ENCODE measurements at places on chromosomes 6 and 20.

DNA sequence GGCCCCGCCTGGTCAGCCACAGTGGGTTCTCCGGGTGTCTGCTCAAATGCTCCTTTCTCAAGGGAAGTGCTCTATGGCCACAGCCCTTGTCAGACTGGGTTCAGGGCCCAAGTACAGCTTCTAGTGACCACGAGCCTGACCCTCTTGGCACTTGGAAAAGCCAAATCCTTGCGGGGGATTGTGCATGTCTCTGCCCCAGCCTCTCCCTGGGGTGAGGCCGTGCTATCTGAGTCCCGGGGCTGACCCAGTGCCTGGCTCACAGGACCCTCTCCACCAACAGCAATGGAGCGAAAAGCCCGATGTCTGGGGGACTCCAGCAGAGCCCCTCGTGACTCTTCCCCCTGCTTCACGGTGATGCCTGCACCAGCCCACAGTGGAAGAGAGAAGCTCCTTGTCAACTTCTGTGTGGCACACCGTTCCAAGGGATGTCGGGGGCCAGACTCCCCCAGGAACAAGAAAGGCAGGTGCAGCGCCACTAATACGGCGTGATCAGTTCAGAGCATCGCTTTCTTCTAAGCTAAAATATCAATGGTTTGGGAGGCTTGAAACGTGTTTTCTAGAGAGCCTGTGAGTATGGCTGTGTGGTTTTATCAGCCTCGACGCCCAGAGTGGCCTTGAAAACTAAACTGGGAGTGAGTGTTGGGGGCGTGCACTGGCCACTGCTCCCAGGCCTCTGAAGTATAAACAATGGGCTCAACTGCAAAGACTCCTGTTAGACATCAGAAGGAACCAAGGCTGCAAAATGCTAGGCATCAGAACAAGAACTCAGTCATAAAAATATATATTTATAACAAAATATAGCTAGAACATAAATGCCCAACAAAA, 51.9 kb downstream of the DLL1 start:
- DNase-seq: no peak

DNA sequence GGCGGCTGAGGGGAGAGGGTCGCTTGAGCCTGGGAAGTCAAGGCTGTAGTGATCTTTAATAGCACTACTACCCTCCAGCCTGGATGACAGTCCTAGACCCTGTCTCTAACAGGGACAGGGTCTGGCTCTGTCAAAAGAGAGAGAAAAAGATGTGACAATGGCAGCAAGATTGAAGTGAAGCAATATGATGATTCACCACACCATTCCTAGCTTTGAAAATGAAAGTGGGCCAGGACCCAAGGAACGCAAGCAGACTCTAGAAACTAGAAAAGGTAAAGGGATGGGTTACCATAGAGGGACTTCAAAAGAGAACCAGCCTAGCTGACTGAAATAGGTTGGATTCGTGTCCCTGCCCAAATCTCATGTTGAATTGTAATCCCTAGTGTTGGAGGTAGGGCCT, 426.9 kb downstream of the HTR1B start:
- no peak for DNase-seq

GRCh38 chr6:11092668-11093375, 812 bp upstream of the SMIM13 start:
- DNase-seq: no peak

DNA sequence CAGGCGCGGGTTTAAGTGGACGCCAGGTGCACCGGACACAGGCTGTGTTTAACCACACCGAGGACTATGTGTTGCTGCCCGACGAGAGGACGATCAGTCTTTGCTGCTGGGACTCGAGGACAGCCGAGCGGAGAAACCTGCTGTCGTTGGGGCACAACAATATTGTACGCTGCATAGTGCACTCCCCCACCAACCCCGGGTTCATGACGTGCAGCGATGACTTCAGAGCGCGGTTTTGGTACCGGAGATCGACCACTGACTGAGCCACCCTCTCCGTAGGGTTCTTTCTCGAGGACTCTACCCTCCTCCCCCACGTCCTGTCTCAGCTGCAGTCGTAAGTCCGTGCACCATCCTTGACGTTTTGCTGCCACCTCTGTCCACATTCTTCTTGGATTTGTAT, 8.6 kb upstream of the CASS4 start:
- DNase-seq: no peak

DNA sequence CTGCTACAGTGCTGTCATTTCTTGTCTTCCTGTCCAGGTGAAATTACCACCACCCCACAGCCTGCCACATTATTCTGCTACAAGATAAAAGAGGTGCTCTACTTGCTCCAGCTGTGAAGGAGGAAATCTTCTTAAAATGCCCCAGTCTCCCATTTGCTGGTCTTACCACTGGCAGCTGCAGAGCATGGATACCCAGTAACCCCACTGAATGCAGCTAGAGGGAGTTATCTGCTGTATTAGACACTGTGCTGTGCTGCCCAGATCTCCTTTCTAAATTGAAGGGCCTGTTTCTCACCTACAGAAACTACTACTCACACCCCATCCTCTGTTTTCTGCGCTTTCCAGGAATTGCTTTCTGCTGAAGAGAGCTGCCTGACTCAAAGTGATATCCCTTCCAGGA, 517.8 kb downstream of the PKHD1 start:
- no peak for DNase-seq

DNA sequence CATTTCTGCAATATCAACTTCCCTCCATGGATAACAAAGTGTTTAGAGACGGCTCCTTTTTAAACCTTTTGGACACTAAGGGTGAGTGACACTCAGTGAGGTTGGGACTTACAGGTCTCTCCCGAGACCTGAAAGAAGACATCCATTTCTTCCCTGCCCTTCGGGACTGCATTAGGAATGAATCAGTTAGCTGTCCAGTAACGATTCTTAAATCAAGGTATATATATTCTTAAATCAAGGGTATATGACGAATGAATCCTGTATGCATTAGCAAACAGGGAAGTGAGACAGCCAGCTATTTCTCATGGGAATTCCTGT, 52.9 kb downstream of the EDN1 start:
- no peak for DNase-seq

GRCh38 chr6:105771313-105771970, 314.7 kb upstream of the PRDM1 start:
- no peak for DNase-seq

- no peak for DNase-seq
These were observed 157.3 kb downstream of the RPS12 start for GRCh38 chr6:132971676-132972075.

DNA sequence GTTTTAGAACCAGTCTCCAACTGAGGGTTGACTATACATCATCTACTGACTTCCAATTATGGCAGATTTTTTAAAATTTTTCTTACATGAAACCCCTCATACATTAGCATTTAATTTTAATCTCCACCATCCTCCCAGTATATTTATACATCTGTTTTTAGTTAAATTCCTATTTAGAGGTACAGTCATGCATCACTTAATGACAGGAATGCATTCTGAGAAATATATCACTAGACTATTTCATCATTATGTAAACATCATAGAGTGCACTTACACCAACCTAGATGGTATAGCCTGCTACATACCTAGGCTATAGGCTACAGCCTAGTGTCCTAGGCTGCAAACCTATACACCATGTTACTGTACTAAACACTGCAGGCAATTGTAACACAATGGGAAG, 316.7 kb upstream of the MARCKS start:
- DNase-seq: no peak

DNA sequence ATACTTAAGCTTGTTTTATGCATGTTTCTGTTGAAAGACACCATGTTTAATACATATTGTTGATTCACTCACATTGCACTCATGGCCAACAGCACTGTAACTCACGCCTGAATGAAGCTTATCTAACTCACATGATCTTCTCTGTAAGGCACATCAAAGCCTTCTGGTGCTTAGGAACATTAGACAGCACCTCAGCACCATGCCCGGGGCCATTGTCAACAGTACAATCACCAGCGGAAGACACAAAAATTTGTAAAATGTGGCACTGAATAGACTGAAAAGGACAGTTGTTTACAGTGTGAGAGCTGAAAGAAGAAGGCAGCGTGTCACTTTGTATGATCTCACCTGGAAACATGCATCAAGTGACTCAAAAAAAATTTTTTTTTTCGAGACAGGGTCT, 8.9 kb upstream of the TCF15 start:
- no peak for DNase-seq

GRCh38 chr6:17218023-17218748, 63.0 kb upstream of the RBM24 start:
- DNase-seq: no peak

GRCh38 chr6:5673019-5673790, 333.5 kb downstream of the NRN1 start:
- DNase-seq: no peak

DNA sequence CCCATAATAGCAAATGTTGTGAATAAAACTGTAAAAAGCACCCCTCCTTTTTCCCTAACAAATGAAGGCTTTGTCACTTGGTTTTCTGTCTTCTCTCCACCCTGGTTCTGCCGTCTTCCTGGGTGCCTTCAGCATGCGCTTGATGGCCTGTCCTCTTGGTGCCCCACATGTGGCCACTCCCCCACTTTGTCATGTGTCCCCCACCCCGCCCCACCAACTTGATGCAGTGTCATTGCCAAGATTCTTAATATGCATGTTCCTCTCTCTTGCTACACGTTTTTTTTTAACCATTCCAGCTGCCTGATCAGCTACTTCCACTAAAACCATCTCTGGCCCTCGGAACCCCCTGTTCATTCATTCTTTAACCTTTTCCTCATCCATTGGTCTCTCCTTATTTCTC, 340.3 kb downstream of the QKI start:
- no peak for DNase-seq

- no peak for DNase-seq
These were observed 2.7 kb downstream of the SRF start for GRCh38 chr6:43173591-43174262.

GRCh38 chr6:111591370-111591900, 14.2 kb downstream of the TRAF3IP2 start:
- DNase-seq: no peak

GRCh38 chr6:130500693-130501092, 134.9 kb downstream of the TMEM200A start:
- no peak for DNase-seq

DNA sequence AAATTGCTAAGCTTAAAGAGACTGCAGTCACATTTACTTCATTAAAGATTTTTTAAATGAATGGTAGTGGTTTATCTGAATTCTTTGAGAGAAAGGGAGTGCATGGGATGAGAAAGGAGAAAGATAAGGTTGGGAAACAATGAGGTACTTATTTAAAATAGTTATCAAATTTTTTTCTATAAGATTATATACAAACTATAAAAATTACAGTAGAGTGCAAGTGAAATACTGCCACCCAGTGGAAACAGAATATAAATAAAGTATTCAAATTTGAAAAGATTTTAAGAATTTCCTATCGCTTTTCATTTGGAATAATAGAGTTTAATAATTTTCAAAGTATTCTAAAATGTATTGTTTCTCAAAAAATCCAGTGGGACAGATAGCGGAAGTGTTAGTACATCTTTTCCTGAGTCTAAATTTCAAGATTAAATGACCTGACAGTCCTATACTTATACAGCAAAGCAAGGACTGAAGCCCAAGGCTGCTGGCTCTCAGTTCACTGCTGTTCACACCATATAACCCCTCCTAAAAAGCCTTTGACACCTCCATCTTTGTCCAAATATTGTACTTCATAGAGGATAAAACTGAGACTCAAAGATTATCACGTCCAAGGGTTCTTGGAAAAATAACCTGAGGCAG, 31.1 kb downstream of the EPM2A start:
- DNase-seq: no peak

GRCh38 chr6:128259730-128260685, 260.4 kb downstream of the PTPRK start:
- DNase-seq: no peak

GRCh38 chr20:17334932-17335331, 108.1 kb downstream of the PCSK2 start:
- no peak for DNase-seq

- no peak for DNase-seq
These were observed 105.7 kb downstream of the SMLR1 start for GRCh38 chr6:130932921-130933320.

GRCh38 chr6:34391786-34392496, 528 bp downstream of the NUDT3 start:
- DNase-seq: peak; percentile 94

GRCh38 chr6:153624528-153624927, 414.5 kb upstream of the OPRM1 start:
- no peak for DNase-seq

DNA sequence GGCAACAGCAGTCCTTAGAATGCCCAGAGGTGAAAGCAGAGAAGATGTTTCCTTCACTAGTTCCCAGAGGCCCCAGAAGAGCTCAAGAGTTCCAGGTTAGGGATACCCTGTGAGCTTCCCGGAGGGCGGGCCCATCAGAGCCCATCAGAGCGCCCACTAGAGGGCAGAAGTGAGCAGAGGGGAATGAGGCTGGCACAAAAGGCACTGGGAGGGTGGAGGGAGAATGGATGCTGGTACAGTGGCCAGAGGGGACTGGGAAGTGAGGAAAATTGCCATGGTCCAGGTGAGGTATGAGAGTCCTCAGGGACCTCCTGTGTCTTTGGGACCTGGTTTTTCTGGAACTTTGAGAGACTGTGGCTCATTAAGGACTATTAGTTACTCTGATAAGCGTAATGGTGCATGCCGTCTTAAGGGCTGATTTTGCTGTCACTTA, 57.3 kb downstream of the LINC00237 start:
- no peak for DNase-seq

- no peak for DNase-seq
These were observed 5.4 kb upstream of the TMEM14B start for GRCh38 chr6:10742251-10742650.

- no peak for DNase-seq
These were observed 52.9 kb downstream of the UBR2 start for GRCh38 chr6:42616716-42617115.

- no peak for DNase-seq
These were observed 712.9 kb upstream of the MAP3K7 start for GRCh38 chr6:91299544-91300491.

GRCh38 chr6:110017946-110018345, 39.8 kb downstream of the GPR6 start:
- no peak for DNase-seq

DNA sequence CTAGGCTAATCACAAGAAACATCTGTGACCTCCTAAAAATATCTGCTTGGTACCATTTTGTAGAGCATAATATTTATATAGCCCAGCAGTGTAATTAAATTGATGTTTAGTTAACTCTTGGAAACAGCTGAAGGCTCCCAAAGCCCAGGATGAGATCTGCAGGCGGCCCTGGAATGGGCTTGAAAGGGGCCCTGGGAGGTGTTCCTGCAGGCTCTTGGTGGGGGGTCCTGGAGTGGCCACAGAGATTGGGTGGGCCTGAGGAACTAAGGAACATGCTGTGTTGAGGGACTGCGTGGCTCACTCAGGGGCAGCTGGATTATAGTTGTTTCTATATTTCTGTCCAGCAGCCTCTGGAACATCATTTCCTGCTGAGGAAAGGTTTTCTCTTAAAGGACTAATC, 9.2 kb downstream of the SCP2D1 start:
- DNase-seq: no peak

GRCh38 chr20:25043499-25044260, 14.3 kb downstream of the ACSS1 start:
- DNase-seq: no peak

GRCh38 chr6:46410334-46410953, 80.8 kb downstream of the RCAN2 start:
- no peak for DNase-seq

Measured in right kidney (tissue), 9 donors.